ENCODE measurements at places on chromosomes 16 and 17. TPM values are rescaled to one million over a fixed set of nuclear protein-coding genes. Genes with fewer than 3 reads are reported as not detected.

Gene NPTX1
- total RNA-seq = 2.5 TPM

Gene AP2B1
- total RNA-seq = 163 TPM

DNA sequence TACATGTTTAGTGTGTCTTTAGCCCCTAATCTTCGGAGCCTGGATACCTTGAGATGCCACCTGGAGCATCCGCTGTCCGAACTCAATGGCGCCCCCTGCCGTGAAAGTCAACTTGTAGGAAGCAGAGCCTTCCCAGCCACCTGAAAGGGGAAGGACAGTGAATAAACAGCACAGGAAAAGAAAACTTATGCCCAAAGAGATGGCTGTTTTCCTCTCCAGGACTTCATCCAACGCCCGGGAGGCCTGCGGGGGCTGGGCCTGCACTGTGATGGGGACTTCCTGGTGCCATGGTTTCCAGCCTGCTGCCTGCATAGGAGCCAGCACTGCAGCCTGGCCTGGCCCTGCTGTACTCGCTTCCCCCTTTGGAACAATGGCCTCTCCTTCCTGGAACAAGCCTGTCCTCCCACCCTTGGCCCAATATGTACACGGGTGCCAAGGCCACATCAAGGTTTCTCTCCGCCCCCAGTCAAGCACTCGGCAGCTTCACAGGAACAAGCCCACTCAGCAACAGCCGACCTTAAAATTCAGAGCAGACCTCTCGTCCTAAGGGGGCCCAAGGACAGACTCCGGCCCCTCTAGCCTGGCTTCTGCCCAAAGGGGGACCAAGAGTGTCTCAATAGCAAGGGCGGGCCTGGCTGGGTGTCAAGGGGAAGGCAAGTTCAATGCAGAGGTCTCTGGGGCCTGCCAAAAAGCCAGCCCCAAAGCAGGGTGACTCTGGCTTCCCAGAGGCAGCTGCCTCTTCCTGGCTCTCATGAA lies 4.5 kb upstream of the UNC13D start:
- peaks cover 11% of the 10 kb centered on the region for H3K4me1 ChIP-seq
- DNase-seq = peak; percentile 85
- peaks cover 6% of the 10 kb centered on the region for H3K36me3 ChIP-seq
- H3K27me3 ChIP-seq = no peaks in the 10 kb centered on the region
- peak overlapping the region; percentile 46 for H3K27ac ChIP-seq

DNA sequence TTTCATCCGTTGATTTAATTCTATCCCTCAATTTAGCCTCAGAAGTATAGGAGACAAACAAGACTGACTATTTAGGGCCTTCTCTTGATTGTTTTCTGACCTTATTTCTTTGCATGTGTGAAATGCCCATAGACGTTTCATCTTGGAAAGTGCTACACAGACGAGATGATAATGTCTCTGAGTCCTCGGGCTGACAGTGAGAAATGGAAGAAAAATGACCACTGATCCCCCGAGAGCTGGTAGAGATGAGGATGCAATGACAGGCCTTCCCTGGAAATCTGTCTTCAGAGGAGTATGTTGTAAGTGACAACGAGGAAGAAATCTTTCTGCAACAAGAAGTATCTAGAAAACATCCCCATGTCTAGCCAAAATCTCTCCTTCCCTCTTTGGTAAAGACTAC lies 522.9 kb downstream of the HAPSTR1 start:
- no peak for DNase-seq
- no peaks in the 10 kb centered on the region for H3K36me3 ChIP-seq
- no peak overlapping the region for H3K4me3 ChIP-seq
- H3K27me3 ChIP-seq = no peaks in the 10 kb centered on the region
- H3K27ac ChIP-seq = no peak overlapping the region

DNA sequence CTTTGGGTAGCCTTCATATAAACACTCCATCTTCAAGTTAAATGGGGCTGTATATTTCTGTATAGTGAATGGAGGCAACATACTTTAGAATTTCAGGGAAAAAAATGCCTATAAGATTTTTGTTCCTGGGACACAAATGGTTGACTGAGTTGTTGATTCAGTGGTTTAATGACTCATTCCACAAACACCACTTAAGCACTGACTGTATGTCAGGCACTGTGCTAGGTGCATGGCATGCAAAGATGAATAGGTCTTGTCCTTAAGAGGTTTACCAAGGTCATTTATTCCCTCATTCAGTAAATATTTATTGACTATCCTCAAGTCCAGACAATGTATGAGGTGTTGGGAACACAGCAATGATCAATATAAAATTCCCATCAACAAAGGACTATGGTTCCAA lies 417.1 kb downstream of the CA10 start:
- peaks cover 3% of the 10 kb centered on the region for H3K27me3 ChIP-seq
- no peak overlapping the region for H3K4me3 ChIP-seq
- no peaks in the 10 kb centered on the region for H3K36me3 ChIP-seq
- no peak for DNase-seq
- H3K27ac ChIP-seq = no peak overlapping the region
- no peaks in the 10 kb centered on the region for H3K4me1 ChIP-seq

- H3K4me3 ChIP-seq = no peak overlapping the region
- no peak overlapping the region for H3K27ac ChIP-seq
- H3K36me3 ChIP-seq = no peaks in the 10 kb centered on the region
- no peak for DNase-seq
- H3K4me1 ChIP-seq = no peaks in the 10 kb centered on the region
These were observed 1329.5 kb upstream of the CDH8 start for GRCh38 chr16:63365649-63366304.

DNA sequence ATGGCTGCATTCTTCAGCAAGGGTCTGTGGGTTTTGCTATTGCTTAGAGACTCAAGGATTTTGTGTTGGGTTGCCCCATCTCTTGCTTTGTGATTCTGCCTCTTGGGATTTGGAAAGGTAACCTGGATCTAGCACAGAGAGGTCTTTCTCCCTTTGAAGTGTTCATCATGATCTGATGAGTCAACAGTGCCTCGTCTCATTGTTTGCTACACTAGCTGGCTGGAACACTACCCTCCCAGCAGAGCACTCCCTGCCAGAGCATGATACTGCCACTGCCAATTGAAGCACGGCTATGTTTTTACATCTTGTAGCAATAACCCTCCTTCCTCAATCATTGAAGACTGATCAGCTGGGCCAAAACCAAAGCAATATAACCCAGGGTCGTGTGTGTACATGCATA lies 361.0 kb downstream of the CDH13 start:
- H3K4me3 ChIP-seq = no peak overlapping the region
- DNase-seq = no peak
- H3K36me3 ChIP-seq = no peaks in the 10 kb centered on the region

Gene ATP2A3
- 289 TPM for total RNA-seq

Gene EVI2B
- total RNA-seq = 100 TPM

Gene MYOCD
- total RNA-seq = not detected

DNA sequence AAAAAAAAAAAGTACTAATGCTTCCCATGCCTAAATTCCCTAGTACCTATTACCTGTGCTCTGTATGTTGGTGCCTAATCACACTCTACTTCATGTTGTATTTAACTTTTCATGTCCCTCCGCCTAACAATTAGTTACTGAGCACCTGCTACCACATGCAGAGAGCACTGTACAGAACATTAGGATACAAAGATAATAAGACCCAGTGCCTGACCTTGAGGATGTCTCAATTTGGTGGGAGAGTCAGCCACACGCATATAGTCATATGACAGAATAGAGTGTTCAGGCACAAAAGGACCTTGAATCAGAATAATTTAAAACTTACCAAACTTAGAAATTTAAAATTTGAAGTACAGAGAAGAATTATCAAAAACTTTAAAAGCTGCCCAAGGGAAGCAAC lies 42.1 kb downstream of the USP31 start:
- no peak overlapping the region for H3K4me3 ChIP-seq
- H3K4me1 ChIP-seq = peaks cover 2% of the 10 kb centered on the region
- H3K27me3 ChIP-seq = no peaks in the 10 kb centered on the region
- peaks cover 7% of the 10 kb centered on the region for H3K36me3 ChIP-seq
- H3K27ac ChIP-seq = no peak overlapping the region

DNA sequence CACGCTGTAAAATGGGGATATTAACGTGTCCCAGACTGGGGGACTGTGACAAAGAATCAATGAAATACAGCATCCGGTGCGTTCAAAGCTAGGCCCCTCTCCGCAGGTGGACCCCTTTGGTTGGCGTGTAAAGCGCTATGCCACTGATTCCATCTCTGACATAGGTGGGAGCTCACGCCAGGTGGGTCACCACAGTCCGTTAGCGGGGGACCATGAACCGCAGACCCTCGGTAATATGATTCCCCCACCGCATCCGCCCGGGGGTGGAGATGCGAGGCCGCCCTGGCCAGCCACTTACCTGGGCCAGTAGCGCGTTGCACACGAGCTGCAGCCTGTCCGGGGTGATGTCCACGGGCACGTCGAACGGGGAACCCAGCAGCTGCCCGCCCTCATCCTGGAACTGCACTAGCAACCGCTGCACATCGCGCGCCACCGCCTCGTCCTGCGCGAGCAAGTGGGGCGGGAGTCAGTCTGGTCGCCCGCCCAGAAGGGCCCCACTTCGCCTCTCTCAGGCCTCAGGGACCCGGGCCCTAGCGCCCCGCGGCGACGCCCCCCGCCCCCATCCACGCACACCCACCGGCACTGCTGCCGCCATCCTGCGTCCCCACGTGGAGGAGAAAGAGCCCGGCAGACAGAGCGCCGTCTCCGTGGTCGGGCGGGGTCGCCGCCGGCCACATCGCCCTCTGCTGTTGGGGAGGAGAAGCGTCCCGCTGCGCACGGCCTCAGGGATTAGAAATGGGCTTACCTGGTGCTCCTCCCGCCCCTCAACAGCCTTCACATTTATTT lies at the start of gene NLE1:
NLE1 (minus strand) TSS at position 623 of the 786 bp plus-strand sequence; CDS start at position 595, 28 bp downstream.
- H3K4me3 ChIP-seq = peak within 1 kb of the TSS; percentile 84
- H3K27me3 ChIP-seq = no peaks in the 10 kb centered on the region
- H3K27ac ChIP-seq = peak within 1 kb of the TSS; percentile 75
- H3K4me1 ChIP-seq = peaks cover 11% of the 10 kb centered on the region
- DNase-seq = peak; percentile 94
- peaks cover 12% of the 10 kb centered on the region for H3K36me3 ChIP-seq

Gene HCRT
- not detected for total RNA-seq
